ENCODE measurements at places on chromosomes 1 and 21.

DNA sequence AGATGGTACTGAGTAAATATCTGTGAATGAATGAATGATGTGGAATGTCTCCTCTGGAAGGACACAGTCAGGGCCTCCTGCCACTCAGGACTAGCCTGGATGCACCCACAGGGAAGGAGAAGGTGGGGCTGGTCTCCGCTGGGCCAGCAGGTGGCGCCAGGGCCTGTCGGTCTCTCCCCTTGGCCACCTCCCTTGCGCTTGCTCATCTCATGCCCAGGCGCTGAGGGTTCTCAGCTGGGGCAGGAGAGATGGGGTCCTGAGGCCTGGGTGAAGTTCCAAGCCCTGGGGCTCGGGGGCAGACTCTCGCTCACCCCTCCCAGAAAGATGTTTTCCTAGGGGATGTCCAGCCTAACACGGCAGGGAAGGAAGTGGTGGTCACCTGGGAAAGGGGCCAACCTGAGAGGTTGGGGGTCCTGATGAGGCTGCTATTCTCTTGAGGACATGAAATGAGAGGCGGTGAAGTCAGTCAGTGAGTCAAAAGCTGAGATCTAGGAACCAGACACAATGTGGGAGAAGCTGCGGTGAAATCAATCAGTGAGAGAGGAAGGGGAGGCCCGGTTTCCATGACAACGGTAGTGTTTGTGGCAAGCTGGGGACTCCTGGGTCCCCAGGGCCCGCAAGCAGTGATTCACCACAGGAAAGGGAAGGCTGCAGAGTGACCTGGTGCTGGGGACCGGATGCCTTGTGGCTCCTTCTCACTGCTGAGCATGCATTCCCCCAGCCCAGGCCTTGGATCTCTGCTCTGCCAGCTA is 14.6 kb upstream of the MEX3A start:
- DNase-seq, result peak; percentile 95

DNA sequence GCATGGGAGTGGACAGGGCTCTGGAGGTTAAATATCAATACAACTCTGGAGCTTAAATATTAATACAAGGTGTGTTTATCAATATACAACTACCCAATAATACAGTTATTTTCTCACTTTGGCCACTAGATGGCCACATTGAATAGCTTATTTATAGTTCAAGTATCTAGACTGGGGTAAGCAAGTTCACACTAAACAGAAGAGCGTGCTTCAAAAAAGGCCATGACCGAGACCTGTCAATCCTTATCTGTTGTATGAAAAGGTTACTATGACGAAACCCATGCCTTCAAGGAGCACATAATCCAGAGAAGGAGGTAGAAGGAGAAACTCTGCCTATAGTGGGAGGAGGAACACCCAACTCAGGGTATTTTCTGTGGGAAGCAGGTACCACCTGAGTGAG is 29.1 kb downstream of the CHML start:
- DNase-seq, result peak; percentile 86

- no peak for DNase-seq
Measured at GRCh38 chr1:218346391-218347204, 1.5 kb downstream of the TGFB2 start.

DNA sequence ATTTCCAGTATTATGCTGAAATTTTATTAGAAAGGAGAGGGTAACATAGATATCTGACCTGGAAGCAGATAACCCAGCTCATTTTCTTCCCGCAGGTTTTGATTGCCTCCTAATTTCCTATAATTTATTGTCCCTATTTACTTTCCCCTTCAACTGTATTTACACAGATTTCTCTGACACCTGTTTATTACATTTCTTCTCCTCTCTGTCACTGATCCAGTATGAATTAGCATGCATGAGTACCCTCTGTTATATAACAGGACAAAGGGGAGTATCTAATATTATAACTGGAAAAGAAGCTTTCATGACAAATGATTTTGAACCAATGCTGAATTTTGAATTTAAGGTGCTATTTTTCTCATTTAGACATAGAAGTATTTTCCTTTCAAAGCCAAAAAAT is 37.4 kb downstream of the DENND1B start:
- no peak for DNase-seq

GRCh38 chr1:247077213-247077612 is 1.4 kb downstream of the ZNF670 start:
- DNase-seq, result peak; percentile 30

GRCh38 chr1:78080767-78081166 is 35.0 kb downstream of the GIPC2 start:
- DNase-seq, result no peak

GRCh38 chr1:177854951-177855350 is 114.9 kb downstream of the SEC16B start:
- DNase-seq, result no peak

- peak; percentile 62 for DNase-seq
Measured at GRCh38 chr1:67211589-67212563, 45.6 kb downstream of the IL23R start.

GRCh38 chr21:14766241-14766640 is 220.1 kb upstream of the SAMSN1 start:
- DNase-seq, result peak; percentile 16

- no peak for DNase-seq
Measured at GRCh38 chr1:18549106-18549505, 68.4 kb downstream of the KLHDC7A start.

GRCh38 chr1:119768778-119769177 is at the start of gene HMGCS2:
Gene HMGCS2, minus strand, starts transcription at chr1:119768905. Its CDS starts 61 bp downstream, at chr1:119768844.
- no peak for DNase-seq

DNA sequence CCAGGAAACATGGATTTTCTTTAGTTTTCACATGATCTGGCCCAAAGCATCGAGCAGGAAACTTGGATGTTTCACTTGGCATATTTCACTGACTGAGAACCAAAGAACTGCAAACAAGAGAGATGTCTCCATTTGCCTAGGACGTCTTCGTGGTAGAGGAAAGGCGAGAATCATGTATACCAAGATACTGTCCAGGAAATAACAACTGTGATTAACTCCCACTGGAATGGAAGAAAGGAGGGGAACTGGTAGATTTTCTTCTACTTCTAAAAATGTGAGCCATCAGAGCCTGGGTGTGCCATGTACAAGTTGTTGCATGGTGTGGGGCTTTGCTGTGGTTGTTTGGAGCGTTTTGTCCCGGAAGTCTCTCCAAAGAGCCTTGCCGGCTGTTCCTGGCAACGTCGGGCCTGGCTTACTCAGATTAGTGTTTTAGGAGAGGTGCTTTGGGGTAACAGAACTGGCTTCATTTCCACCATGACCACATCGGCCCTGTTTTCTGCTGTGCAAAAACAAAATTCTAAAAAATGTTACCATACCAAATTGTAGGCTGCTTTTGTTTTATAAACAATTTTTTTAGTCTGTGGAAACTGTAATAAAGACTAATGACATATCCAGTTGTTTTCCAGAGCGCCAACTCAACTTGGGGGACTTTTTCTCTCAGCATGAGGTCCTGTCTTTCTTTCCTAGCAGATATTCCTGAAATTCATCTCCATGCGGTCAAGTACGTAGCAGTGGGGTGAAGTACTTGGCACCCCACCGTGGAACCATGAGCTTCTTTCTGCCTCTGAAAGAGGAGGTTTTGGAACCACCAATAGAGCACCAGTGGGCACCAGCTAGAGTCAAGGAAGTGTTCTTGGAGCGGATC is 118.3 kb downstream of the TM2D1 start:
- DNase-seq, result no peak

DNA sequence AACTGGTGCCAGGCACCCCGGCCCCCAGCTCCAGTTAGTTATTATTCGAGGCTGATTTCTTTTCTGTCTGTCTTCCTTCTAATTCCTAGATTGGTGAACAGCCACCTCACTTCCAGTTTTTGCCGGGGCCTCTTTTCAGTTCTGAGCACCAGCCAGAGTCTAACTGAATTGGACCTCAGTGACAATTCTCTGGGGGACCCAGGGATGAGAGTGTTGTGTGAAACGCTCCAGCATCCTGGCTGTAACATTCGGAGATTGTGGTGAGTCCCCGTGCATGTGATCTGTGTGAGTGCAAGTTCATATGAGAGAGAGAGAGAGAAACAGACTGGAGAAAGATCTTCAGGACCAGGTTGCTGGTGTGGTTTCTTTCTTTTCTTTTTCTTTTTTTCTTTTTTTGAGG is 13.5 kb downstream of the NLRP3 start:
- DNase-seq, result no peak
